ENCODE measurements at places on chromosomes 11 and 22.

DNA sequence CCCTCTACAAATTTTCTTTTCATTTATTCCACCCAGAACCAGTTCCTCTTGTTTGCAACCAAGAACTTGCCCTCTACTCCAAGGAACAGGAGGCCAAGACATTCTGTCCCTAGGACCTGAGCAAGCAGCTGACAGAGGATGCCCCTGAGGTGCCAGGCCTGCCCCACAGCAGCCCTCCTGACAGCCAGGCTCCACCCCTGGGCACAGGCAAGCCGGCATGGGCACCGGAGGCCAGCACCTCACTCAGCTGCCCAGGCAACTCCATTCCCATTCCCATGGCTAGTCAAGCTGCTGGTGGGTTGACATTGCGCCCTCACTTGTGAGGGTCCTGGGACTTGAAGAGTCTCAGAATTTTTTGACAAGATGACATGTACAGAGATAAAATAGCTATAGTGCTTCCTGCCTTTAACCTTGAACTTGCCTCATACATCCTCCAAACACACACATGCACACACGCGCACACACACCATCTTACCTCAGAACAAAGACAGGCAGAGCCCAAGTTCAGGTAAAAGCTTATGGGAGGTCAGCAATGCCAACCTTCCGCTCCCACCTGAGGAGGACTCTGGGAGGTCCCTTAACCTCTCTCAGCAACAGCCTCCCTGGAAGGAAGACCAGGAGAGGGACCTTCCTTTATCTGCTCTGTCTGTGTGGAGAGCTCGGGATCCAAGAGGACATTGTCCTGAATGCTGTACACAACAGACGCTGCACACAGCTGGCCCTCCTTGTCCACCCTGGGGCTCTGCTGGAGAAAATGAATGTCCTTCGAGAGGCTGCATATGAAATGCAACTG is 620.9 kb upstream of the CADM1 start:
- DNase-seq = no peak

- DNase-seq = no peak
Measured at GRCh38 chr22:35253946-35254345, 3.3 kb upstream of the HMGXB4 start.

DNA sequence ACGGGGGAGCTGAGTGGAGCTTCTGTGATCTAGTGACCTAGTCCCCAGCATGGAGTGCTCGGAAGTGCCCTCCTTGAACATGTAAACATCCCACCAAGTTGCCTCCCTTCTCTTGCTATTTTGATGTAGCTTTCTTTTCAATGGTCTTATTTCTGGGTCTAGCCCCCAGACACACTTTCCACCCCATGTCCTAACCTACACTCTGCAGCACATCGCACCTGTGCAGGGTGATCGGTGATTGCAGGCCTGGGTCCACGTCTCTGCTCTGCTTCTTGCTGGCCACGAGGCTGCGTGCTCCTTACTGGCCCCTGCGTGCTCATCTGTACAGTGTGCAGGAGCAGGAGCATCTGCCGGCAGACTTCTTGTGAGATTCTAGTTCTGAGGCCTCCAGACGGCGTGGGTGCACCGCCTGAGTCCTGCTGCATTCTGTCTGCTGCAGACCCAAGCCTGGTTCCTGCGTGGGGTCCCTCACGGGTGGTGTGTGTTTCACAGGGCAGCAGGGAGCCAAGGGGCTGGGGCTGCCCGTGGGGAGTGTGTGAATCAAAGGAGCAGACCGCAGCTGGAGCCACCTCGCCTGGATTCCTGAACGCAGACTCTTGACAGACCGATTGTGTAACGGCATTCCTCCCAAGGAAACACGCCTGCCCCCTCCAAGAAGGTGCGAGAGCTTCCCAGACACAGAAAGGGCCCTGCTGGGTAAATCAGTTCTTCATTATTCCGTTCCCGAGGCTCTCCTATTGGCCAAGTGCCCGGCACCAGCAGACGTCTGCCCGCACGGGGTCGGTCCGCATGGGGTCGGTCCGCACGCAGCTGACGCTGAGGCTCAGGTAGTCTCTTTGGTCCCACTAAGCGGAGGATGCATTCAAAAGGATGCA is 44.4 kb upstream of the MYEOV start:
- DNase-seq = no peak

- DNase-seq = no peak
Measured at GRCh38 chr11:12508151-12508751, 130.9 kb downstream of the PARVA start.

DNA sequence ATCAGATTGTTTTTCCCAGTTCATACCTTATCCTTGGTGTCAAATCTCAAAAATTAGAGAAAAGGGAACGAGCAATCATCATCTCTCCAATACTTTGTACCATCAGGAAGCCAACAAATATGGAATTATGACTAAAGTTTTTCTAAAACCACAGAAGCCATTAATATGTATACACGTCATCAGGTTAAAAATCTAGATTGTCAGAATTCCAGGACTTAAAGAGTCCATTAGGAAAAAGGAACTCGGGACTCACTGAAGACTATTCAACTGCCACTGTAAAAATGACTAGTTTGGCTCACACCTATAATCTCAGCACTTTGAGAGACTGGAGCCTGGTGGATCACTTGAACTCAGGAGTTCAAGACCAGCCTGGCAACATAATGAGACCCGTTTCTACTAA is 344.4 kb upstream of the LRRC4C start:
- no peak for DNase-seq

- DNase-seq = no peak
Measured at GRCh38 chr11:72719551-72719950, 32.7 kb downstream of the ARAP1 start.

- DNase-seq = no peak
Measured at GRCh38 chr11:43685440-43685839, 4.9 kb downstream of the HSD17B12 start.

- DNase-seq = no peak
Measured at GRCh38 chr22:25923914-25924313, 181.9 kb downstream of the MYO18B start.

- no peak for DNase-seq
Measured at GRCh38 chr11:34314936-34315335, 42.9 kb downstream of the ABTB2 start.

- peak; percentile 34 for DNase-seq
Measured at GRCh38 chr11:14414470-14415461, 55.8 kb upstream of the RRAS2 start.

DNA sequence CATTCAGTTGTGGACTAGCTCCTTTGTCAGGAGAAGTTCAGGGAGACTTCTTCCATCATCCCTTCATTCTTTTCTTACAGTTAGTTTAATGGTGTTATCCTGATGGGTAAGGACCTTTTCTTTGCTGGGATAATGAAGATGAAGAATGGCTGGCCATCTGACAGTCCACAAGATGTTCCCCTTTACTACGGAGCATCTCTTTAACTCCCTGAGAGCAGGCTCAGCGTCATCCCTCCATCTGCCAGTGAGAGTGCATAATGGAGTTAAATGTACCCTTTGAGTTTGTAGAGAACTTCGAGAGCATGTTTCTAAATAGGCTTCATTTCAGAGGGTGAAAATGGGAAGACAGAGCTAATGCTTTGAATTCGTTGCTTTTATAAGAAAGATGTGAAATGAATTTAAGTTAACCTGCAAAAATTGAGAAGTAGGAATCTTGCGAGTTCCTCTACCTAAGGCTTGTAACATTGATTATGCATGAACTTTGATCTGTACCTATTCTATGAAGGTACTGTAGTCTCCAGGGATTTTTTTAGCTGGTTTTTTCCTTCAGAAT is 1.7 kb downstream of the EP300 start:
- no peak for DNase-seq

GRCh38 chr11:117839380-117839881 is 14.9 kb upstream of the FXYD2 start:
- no peak for DNase-seq

- DNase-seq = no peak
Measured at GRCh38 chr11:76626921-76627401, 43.6 kb downstream of the LRRC32 start.

DNA sequence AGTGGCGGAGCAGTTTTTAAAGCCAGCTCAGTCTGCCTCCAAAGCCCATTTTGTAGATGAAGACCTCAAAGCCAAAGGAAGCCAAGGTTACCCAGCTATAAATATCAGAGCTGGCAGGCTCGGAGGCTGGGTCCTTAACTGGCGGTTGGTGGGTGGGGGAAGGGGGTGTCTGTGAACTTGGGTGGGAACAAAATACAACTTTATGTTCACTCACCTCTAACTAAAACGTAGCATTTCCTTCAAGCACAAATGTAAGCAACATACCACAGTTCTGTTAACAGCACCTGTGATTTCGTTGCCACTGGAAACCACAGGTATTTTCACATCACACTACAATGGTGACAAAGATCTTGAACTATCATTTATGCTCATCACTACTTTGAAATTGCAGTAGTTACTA is 99.7 kb upstream of the SYT13 start:
- no peak for DNase-seq

DNA sequence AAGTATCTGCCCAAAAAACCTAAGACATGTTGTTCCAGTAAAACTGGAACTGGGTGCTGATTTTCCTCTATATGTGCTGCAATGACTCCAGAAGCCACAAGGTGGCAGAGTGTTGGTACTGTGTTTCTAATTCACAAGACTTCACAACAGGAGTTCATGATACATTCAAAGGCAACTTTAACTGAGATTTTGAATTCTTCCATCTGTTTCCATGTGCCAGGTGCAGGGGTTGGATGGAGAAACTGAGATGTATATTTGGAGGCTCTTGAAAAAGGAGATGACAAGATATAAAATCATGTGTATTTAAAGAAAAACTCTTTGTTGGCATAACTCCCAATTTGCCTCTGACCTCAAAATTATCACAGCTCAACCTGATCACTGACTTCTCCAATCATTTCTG is 1098.6 kb upstream of the CCDC90B start:
- no peak for DNase-seq

DNA sequence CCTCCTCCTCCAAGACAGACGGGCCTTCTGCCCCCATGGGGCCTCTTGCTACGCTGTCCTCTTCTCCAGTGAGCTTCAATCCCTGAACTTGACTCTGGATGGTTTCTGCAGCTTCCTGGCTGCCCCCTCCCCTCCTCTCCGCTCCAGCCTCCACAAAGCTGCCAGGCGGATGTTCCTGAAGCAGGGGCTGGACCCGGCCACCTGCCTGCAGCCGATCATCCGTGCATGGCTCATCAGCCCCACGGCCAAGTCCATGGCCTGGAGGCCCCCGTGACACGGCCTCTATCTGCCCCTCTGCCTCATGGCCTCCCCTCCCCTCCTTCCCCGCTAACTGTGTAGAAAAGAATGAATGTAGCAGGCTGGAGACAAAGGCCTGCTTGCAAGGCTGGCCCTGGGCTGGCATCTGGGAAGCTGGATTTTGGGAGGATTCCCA is 6.8 kb upstream of the SUN2 start:
- DNase-seq = no peak

- DNase-seq = no peak
Measured at GRCh38 chr22:23997092-23997491, 8.2 kb downstream of the GSTT4 start.

- no peak for DNase-seq
Measured at GRCh38 chr22:40904101-40904500, 42.2 kb upstream of the DNAJB7 start.

- DNase-seq = no peak
Measured at GRCh38 chr11:93000511-93001476, 31.3 kb downstream of the MTNR1B start.

DNA sequence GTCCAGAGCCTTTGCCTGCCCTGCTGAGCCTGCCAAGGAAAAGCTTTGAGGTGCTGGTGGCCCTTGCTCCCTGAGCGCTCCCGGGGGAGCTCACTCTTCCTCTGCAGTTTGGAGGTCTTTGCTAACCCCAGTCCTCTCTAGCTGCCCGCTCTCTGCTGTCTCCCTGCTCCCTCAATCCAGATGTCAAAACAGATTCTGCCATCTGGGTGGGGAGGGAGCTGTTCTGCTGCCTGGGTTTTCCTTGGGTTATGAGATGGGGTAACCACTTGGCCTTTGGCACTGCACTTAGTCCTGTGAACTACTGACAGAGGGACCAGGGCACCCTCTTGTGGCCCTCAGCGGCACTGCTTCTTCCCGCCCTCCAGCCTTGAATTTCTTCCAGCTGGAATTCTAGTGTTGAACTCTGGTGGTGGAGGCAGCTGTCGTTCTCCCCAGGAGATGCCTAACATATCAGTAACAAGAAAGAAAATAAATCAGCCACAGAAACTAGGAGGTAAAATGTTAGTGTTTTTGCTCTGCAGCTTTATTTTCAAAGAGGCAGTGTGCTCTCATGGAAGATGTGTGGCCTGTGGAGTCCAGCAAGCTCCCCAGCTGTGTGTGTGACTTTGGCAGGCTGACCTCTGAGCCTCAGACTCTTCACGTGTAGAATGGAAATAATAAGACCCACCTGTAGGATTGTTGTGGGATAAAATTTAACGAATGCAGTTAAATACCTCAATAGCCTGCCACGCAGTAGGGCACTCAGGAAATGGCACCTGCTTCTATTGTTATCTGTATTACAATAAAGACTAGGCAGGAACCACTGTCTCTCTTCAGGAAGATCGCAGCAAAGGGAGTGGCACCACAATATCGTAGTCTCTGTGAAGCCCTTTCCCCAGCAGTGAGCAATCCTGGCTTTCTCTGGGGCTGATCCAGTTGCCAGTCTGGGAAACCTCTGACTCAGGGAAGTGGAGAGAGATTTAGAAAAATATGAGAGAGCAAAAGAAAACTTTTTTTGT is 23.4 kb downstream of the ARFGAP2 start:
- DNase-seq = no peak

GRCh38 chr11:46271875-46272815 is 5.3 kb upstream of the CREB3L1 start:
- no peak for DNase-seq

DNA sequence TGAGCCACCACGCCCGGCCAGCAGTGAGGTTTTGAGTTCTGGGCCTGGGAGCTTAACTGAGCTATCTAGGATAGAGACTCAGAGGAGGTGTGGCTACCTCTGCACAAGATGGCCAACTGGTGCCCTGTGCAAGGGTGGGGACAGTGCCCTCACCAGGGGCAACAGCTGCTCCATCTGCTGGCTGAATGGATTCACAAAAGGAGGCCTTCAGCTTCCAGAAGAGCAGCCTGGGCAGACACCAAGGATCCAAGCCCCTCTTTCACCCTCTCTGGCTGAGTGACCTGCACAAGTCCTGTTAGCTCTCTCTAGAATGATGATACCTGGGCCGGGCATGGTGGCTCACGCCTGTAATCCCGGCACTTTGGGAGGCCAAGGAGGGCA is 33.5 kb upstream of the BAIAP2L2 start:
- DNase-seq = no peak

GRCh38 chr11:115674937-115675544 is 170.8 kb upstream of the CADM1 start:
- no peak for DNase-seq

DNA sequence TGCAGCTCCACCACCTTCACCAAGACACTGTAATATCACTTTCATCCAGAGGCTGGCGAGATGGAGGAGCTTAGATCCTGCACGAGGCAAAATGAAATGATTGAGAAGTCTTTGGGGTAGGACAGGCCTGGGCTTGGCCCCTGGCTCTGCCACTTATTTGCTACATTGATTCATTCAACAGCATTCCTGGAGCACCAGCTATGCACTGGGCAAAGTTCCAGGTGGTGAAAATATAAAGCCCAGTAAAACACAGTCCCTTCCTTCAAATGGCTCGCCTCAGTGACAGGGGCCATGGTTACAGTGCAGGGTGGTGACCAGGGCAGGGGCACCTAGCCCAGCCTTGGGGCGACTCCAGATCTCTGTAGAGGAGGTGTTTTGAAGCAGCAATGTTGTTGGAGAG is 19.7 kb downstream of the ALX4 start:
- no peak for DNase-seq
